ENCODE measurements at places on chromosomes 3 and 15.
A peak's percentile ranks its signal among the peaks of the same experiment; 100 is the strongest.

- no peak overlapping the region for H3K27ac ChIP-seq
- H3K4me1 ChIP-seq = no peaks in the 10 kb centered on the region
- H3K36me3 ChIP-seq = no peaks in the 10 kb centered on the region
Measured at GRCh38 chr3:25354071-25354470, 74.0 kb upstream of the RARB start.

GRCh38 chr15:66848116-66848515, 146.1 kb downstream of the SMAD6 start:
- no peak overlapping the region for H3K4me3 ChIP-seq
- H3K27ac ChIP-seq = no peak overlapping the region
- no peaks in the 10 kb centered on the region for H3K36me3 ChIP-seq
- peaks cover 7% of the 10 kb centered on the region for H3K27me3 ChIP-seq
- 0 out of 2 replicates have a peak, but pooled peaks cover 1% of the 10 kb centered on the region for H3K4me1 ChIP-seq

GRCh38 chr15:92521624-92522008, 127.9 kb downstream of the ST8SIA2 start:
- no peaks in the 10 kb centered on the region for H3K4me1 ChIP-seq
- H3K27ac ChIP-seq = no peak overlapping the region
- H3K27me3 ChIP-seq = no peaks in the 10 kb centered on the region
- H3K36me3 ChIP-seq = no peaks in the 10 kb centered on the region

DNA sequence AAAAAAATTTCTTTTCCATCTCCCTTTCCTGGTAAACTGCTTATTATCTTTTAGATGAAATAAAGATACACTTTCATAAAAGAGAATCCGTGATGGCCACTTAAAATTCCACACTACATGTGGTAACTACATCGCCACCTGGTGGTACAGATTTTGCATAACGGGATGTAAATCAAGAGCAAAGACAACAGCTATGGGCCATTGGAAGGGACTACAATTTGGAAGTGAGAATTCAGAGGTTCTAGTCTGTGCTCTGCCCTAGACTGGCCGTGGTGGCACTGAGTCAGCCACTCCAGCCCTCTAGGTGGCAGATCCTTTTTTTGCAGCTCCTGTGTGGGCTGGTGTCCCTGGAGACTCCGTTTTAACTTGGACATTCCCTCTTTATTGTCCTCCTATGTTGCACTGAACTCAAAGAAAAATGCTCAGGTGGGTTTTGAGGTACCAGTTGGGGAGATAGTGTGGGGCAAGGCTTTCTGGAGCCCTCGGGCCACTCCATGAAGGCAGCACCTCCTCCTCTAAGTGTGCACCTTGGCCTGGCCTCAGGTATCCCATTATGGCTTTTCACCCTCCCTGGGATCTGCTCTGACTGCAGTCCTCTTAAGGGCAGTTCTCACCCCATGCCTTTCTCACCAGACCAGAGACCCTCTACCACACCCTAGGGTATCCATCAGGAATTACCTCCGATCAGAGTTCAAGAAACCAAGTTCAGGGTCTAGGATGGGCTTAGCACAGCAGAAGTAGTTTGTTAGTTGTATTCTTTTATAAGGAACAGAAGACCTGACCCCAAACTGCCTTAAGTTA, 54.9 kb downstream of the SPSB4 start:
- H3K36me3 ChIP-seq = no peaks in the 10 kb centered on the region
- no peak overlapping the region for H3K4me3 ChIP-seq
- no peak overlapping the region for H3K27ac ChIP-seq
- no peaks in the 10 kb centered on the region for H3K27me3 ChIP-seq
- peaks cover 6% of the 10 kb centered on the region for H3K4me1 ChIP-seq
- DNase-seq = peak; percentile 86

- no peaks in the 10 kb centered on the region for H3K27me3 ChIP-seq
- no peak overlapping the region for H3K27ac ChIP-seq
- no peaks in the 10 kb centered on the region for H3K36me3 ChIP-seq
- no peak for DNase-seq
- no peak overlapping the region for H3K4me3 ChIP-seq
- H3K4me1 ChIP-seq = peaks cover 3% of the 10 kb centered on the region
Measured at GRCh38 chr3:63331520-63331919, 53.4 kb downstream of the SYNPR start.

DNA sequence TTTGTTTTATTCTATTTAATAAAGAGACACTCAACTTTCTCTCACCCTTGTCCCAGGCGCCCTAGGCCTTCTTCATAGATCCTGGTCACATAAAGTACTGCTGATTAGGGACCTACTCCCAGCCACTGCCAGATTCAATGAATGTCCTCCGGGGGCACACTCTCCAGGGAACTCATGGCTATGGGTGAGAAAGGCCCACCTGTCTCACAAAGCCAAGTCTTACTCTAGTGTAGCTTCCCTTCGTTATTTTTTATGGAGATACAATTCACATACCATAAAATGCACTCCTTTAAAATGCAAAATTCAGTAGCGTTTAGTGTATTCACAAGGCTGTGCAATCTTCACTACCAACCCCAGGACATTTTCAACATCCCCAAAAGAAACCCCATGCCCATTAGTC, 87.8 kb downstream of the ADCY5 start:
- no peak overlapping the region for H3K27ac ChIP-seq
- peaks cover 2% of the 10 kb centered on the region for H3K27me3 ChIP-seq
- H3K36me3 ChIP-seq = no peaks in the 10 kb centered on the region
- no peaks in the 10 kb centered on the region for H3K4me1 ChIP-seq
- no peak for DNase-seq
